Chondrocyte (in vitro differentiated cells): ENCODE measurements at places on chromosomes 6 and 20. TPM values are rescaled to one million over a fixed set of nuclear protein-coding genes. Genes with fewer than 3 reads are reported as not detected.

DNA sequence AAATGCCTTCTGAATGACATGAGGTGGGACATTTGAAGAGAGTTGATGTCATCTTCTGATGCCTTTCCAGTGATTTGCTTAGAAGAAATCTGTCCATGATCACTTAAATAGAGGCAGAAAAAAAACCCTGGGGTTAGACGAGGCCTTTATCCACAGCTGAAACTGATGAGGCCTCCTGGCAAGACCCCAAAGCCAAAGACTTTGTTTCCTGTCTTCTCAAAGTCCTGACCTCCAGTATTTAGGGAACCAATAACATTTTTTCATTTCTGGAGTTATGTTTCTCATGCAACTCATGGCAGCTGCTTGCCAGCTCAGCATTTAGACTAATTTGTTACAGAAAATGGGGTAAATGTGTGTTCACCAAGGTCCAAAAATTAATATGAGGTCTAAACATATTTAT lies 248.0 kb upstream of the PRDM1 start:
- DNase-seq = no peak

DNA sequence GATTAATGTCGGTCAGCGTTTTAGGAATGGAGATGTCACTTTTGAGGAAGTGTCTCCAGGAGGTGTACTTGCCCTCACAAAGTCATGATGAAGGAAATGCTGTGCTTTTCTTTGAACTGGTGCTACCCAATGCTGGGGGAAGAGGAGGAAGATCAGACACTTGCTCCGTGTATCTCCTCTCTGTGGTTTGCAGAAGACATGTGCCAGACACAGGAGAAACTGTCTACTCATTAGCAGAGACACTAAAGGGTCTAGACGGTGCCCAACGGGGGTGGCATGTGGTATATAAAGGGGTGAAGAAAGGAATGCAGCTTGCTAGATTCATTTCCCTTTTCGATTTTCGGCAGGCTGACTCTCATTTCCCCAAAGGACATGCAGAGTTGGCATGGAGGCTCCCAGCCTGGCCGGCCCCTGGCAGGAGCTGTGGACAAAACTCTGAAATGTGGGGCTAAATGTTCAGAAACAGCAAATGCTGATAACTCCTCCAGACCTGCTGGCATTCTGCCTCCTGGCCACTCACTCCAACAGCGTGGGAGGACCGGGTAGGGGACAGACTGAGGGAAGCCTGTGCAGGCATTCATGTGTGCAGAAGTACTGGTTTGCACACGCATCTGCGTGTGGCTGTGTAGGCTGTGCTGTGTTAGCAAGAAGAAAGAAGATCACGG lies 59.6 kb upstream of the QKI start:
- no peak for DNase-seq

DNA sequence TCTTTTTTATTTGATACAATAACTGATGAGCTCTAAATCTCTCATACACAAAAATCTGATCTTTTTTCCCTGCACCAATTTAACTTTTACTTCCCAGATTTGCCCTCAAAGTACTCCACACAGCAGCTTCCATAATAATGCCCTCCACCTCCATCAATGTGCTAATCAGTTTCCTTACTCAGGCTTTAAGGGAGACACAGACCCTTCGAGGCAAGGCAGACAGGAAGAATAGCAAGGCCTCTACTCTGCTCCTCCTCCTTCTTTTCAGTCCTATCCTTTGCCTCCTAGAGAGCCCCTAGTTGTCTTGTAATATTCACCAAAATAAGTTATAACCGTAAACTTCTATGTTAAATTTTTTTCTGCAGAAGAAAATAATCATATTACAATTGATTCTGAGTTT lies 444.9 kb upstream of the RNF217 start:
- DNase-seq = no peak

GRCh38 chr6:68328156-68328555 lies 306.9 kb upstream of the ADGRB3 start:
- no peak for DNase-seq

GRCh38 chr6:26319405-26320128 lies 45.4 kb upstream of the BTN3A2 start:
- no peak for DNase-seq

GRCh38 chr6:157240059-157240959 lies 83.0 kb downstream of the TMEM242 start:
- no peak for DNase-seq

DNA sequence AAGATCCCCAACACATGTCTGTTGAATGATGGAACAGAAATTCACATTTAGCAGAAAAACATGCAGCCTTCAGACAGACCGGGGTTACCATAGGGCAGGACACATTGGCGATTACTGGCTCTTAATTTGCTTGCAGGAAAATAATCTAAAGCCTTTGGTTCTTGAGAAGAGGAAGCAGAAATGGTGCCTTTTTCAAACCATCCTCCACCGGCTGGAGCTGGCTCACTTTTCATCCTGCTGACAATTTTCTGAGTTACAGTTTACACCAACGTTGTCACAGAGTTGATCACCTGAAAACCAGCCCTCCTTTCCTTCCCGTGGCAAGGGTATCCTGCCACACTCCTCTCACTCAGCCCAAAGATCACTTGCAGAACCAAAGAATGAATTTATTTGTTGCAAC lies 32.6 kb downstream of the SF3B5 start:
- no peak for DNase-seq

DNA sequence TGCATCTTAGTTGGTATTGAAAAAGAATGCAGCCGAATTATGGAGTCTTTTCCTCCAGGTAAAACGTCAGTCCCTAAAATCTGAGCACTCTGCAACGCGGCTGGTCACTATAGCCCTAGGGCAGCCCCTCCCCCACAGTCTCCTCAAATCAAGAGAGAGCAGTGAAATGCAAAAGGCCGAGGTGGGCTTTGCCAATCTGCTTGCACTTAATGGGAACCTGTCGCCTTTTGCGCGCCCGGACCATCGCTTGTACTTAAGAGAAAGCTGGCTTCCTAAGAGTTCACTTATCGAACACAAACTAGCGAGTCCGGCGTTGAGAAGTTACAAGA lies 447 bp downstream of the MCM3 start:
- no peak for DNase-seq

DNA sequence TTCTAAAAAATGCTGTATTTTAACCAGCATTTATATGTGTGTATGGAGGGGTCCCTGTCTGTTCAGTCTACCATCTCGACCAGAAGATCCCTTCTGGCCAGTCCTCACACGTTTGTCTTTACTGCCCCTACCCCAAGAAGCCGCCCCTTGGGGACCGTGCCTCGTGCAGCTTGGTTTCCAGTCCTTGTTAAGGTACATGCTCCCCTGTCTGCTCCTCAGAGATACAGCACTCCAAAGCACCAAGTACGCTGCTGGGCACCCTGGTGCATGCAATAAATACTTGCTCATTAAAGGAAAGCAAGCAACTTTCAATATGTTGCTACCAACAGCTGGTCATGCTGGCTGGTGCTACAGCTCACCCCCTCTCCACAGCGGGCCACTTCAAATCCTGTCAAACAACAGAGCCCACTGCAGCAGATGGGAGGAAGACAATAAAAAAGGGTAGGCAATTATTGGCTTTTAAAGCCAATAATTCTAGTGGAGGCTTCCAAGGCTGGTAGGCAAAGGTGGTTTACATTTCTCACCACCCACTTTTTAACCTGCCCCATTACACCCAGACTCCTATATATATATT lies 61.6 kb downstream of the PSMG4 start:
- DNase-seq = peak; percentile 48

DNA sequence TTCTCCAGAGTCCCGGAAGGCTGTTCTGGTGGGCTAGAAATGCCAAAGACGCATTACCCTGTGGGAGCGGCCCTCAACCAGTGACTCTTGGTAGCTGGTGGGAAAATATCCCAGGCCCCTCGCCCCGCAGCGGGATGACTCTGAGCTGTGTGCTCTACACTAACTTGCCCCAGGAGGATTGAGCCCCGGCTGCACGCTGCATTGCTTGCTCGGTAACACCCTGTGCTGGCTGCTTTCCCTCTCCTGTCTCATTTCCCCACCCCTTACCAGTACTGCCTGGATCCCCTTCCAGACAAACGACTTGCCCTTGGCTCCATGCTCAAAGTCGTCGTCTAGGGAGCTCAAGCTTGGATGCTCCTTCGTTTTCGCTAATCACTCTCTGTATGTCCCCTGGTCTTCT lies 411.8 kb upstream of the SULF2 start:
- no peak for DNase-seq

FAM209A gene
- total RNA-seq = 0.55 to 0.58 TPM in 2 of 3 replicates, not detected in the other

- no peak for DNase-seq
Measured at GRCh38 chr6:20845592-20845991, 311.3 kb downstream of the CDKAL1 start.

DNA sequence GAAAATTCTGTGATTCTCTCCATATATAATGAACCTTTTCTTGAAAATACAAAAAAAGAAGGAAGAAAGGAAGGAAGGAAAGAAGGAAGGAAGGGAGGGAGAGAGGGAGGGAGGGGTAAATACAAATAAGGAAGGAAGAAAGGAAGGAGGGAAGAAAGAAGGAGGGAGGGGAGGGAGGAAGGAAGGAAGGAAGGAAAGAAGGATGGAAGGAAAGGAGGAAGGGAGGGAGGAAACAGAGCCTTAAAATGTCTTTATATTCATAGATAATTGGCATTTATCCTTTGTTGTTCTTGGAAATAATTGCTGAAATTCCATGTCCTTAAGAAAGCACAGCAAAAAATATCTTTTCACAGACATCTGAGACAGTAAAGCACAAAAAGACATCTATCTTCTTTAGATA lies 40.3 kb downstream of the SAMD3 start:
- DNase-seq = no peak

GRCh38 chr20:25258828-25259227 lies 10.9 kb downstream of the PYGB start:
- no peak for DNase-seq

- DNase-seq = no peak
Measured at GRCh38 chr20:51221791-51222408, 199.0 kb upstream of the KCNG1 start.

- DNase-seq = no peak
Measured at GRCh38 chr6:30898750-30899360, 9.2 kb upstream of the GTF2H4 start.

CAGE1 gene
- total RNA-seq = not detected in 3 replicates

RNF39 gene
- not detected in 3 replicates for total RNA-seq

DNA sequence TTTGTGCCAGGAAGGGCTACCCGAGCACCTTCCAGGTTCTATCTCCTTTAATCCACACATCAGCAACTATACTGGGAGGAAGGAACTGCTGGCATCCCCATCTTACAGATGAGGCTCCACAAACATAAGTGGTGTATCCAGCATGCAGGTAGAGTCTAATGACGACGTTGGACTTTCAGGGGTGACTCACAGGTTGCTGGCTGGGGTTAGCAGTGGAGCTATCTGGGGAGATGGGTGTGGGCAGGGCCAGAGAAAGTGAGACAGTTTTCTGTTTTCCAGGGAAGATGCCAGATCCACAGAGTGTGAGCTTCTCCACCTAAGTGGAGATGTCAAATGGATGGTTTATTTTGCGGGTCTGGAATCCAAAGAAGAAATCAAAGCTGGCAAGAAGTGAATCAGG lies 31.8 kb downstream of the CDH22 start:
- DNase-seq = no peak

ATXN1 gene
- total RNA-seq = 59.6 to 65.0 TPM (median 64.5 TPM) in 3 replicates

DNA sequence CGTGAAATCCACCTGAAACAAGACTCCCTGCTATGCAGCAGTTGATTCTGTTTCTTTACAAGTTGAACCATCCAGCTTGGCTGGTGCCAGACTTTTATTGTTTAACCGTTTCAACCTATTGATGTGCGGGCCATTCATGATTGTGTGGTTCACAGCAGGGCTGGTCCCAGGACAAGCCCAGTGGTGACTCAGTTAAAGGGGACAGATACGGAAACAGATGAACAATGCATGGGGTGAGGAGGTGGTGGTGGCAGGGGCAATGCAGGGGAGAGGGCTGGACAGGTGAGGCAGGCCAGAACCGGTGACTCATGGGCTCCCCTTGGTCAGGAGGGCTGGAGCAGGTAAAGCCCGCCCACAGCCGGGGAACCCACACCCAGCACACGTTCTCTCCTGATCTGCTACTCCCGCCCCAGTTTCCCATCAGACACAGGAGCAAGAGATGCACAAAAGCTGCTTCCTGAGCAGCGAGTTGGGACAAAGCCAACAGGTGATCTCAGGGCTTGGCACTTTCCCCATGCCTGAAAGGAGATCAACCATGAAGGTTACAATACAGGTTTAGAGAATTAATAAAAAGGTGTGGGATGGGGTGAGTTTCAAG lies 232.2 kb downstream of the LY86 start:
- no peak for DNase-seq

CCM2L gene
- total RNA-seq = not detected in 3 replicates

SLC17A2 gene
- total RNA-seq = not detected in 3 replicates

DNA sequence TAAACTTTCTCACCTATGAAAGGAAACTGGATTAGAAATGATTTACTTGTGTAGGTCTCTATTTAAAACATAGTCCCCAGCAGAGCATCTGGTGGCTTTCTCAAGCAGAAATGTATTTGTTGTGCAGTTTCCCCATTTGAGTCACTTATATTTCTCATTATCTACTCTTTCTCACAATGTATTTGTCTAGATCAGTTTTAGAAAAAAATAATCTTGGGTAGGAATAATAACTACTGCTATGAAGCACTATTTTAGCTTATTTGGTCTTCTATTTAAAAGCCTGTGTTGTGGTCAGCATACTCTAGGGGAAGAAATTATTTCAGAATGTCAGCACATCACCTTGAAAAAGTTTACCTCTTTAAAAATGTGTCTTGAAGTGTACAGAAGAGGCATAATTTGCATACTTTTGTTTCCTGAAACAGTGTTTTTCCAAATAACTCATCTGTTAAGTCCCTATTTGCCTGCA lies 60.9 kb upstream of the PRL start:
- DNase-seq = no peak

GRCh38 chr20:19990850-19991249 lies 26.3 kb upstream of the NAA20 start:
- DNase-seq = no peak

ANKRD6 gene
- 22.4 to 31.3 TPM (median 28.7 TPM) in 3 replicates for total RNA-seq

DNA sequence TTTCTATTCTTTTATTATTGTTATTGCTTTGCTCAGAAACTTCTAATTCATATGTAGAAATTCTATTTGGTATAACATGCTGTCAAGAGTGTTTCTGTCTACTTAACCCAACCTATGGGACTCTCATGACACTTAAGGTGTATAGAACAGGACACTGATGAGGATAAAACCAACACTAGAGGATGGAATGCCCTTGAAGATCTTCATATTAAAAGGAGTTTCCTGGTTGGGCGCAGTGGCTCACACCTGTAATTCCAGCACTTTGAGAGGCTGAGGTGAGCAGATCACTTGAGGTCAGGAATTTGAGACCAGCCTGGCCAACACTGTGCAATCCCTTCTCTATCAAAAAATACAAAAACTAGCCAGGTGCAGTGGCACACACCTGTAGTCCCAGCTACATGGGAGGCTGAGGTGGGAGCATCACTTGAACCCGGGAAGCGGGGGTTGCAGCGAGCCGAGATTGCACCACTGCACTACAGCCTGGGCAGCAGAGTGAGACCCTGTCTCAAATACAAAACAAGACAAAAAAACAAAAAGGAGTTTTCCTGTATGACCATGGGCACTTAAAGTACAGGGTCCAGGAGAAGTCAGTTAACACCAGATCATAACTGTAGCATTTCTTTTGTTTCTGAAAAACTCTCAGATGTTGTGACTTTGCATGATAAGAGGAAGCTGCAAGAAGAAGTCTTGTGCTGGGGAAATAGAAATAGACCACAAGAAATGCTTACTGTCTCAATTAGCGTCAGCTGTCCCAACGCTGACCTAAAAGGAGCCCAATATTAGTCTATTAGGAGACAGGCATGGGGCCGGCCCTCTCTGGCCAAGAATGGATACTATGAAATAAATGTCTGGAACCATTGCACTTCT lies 38.9 kb upstream of the CD2AP start:
- DNase-seq = no peak

- DNase-seq = no peak
Measured at GRCh38 chr6:163579111-163579879, 164.8 kb downstream of the QKI start.

- DNase-seq = no peak
Measured at GRCh38 chr6:147103694-147104093, 100.5 kb upstream of the STXBP5 start.
